Fibroblast of the aortic adventitia (primary cell): ENCODE measurements at places on chromosomes 3 and 15. TPM values are rescaled to one million over a fixed set of nuclear protein-coding genes. Genes with fewer than 3 reads are reported as not detected.

GRCh38 chr15:97087006-97087741 lies 756.7 kb downstream of the NR2F2 start:
- DNase-seq, result no peak

DNA sequence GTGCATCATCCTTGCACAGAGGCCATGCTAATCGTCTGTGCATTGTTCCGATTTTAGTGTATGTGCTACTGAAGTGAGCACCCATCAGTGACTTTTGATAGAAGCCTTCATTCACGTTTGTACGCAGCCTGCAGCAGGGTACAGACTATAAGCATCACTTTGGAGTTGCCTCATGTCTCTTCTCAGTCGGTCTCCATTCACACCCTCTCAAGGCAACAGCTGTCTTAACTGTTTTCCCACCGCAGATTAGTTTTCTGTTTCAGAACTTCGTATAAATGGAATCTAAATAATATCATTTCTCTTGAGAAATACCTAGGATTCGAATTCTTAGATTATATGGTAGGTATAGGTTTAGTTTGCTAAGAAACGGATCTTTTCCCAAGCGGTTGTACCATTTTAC lies 143.2 kb downstream of the KLHL25 start:
- no peak for DNase-seq

GRCh38 chr3:165712382-165712781 lies 124.8 kb downstream of the BCHE start:
- no peak for DNase-seq

DNA sequence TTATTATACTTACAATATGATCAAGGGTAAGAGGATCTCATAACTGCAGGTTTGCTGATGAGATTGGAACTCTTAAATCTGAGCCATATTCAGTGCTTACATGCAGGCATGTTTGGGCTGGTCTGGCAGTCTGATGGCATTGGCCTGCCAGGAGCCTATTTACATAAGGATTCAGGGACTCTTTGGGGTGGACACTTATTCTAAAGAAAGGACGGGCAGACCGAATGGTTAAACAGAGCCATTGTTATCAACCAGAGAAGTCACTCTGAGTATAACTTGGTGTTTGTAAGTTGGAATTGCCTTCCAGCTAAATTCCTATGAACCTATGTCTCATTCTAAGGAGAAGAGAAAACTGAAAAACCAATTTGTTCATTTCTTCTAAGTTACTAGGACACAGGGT lies 932.8 kb downstream of the IGSF11 start:
- DNase-seq, result no peak

DNA sequence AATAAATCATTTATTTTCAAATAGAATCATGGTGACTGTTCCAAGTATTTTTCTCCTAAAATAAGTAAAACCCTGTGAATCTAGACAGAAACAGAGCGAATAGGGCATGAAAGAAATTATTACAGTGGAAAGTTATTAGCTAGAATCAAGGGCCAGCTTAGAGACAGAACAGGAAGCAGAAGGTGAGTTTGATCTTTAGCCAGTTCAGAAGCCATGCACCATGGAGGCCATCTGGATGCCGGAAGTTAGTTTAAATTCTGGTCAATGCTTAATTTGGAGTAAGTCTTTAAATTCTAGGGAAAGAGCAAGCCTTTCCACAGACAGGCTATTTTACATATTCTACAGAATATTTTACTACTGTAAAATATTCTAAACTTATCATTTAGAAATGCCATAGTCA lies 574.8 kb downstream of the CADM2 start:
- DNase-seq, result no peak

GRCh38 chr3:19065027-19065426 lies 83.3 kb upstream of the KCNH8 start:
- no peak for DNase-seq

DNA sequence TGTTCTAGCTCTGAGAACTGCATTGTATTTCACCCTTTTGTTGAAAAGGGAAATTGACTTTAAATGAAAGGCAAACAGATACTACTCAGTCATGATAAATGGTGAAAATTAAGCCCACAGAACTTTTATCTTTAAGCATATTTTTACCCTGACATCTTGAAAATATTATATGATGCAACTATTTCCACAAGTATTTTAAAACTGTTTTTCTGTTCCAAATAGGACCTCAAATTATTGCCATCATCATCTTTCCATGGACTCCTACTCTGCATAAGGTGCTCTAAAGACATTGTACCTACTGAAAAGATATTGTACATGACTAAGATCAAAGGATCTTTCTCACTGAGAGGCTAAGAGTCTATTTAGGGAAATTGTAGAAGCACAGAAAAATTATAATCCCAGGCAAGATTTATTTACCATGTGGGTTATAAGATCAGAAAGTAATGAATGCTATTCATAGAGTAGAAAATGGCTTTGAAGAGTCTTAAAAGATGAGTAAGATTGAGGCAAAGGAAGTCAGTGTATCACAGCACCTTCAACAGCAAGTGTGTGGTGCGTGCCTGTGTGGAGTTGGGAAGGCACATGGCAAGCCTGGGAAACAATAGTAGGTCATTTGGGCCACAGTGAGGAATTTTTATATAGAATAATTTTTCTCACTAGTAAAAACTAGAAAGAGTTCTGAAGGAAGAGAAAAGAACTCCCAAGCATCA lies 68.8 kb downstream of the VGLL3 start:
- peak; percentile 53 for DNase-seq

Gene TEX55
- not detected in 2 replicates for total RNA-seq

Gene SENP8
- 0.98 and 3.8 TPM in 2 replicates for total RNA-seq

Gene CHRM5
- not detected in 2 replicates for total RNA-seq

Gene NOX5
- 0.08 and 0.27 TPM in 2 replicates for total RNA-seq

Gene WDR72
- total RNA-seq, result not detected in 2 replicates
